Mammary epithelial cell (primary cell): ENCODE measurements at places on chromosomes 2 and 18.

DNA sequence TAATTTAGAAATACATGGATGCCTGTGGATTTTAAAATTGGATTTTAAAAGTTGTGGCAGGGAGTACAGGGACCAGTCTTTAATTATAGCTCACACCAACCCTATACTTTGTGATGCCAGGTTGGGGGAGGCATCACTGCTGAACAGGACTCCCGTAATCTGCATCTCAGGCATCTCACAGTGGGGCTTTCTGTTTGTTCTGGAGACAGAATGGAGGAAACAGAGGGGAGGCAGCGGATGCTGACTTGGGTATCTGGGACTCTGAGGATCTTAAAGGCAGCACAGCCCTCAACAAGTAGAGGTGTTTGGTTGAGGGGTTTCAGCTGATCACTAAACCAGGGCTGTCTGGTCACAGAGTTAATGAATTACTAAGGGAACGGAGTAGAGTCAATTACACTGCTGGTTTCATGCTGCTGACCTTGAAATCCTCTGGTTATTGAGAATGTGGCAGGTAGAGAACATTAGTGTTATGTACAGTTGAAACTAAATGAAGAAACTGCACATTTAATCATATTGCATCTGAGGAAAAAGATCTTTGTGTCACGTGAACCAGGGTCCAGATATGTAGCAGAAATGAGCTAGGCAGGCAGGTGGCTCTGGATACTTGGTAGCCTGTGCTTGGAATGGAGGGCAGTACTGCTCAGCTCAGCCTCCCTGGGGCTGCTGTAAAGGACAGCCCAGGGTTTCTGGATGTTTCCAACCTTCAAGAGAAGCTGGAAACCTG is 40.3 kb downstream of the FHOD3 start:
- no peak for DNase-seq

DNA sequence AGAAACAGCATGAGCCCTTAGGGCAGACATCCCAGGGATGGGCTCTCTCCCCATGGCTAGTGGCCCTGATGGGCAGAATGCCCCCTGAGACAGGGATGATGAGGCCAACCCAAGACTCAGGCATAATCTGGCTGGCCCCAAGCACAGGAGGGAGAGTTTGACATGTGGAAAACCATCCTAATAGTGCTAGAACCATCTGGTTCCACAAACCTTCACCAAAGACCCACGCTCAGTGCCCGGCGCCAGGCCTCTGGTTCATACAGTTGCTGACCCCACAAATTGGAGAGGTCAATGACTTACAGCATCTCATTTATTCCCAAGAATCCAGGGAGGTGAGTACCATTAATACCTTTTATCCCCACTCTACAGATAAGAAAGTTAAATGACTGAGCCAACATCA is 95.5 kb downstream of the TNS1 start:
- DNase-seq = no peak

- no peak for DNase-seq
These were observed 1120.8 kb upstream of the TMEFF2 start for GRCh38 chr2:193315428-193316091.

GRCh38 chr2:143877056-143877455 is 642.9 kb downstream of the ZEB2 start:
- DNase-seq = no peak

GRCh38 chr2:160614391-160614790 is 120.8 kb upstream of the RBMS1 start:
- no peak for DNase-seq

DNA sequence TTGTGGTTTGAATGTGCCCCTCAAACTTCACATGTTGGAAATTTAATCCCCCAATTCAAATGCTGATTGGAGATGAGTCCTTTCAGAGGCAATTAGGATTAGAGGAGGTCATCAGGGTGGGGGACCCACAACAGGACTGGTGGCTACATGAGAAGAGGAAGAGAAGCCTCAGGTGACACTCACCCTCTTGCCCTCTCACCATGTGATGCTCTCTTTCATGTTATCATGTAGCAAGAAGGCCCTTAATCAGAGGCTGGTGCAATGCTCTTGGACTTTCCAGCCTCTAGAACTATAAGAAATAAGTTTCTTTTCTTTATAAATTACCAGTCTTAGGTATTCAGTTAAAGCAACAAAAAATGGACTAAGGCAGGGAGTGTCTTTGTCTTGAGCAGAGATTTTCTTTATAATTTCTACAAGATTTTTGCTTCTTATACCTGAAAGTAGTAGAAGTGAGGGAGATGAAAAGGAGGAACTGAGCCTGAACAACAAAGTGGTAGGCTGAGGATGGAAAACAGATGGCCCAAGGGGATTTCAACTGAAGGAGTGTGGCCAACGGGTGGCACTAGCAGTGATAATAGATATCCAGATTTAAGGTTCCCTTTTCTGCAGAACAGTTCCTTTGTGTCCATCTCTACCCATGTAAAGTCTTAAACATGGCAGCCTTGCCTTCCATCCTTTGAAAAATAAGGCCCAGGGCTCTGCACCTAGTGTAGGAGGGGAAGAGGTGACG is 49.2 kb upstream of the TGIF1 start:
- DNase-seq = no peak

DNA sequence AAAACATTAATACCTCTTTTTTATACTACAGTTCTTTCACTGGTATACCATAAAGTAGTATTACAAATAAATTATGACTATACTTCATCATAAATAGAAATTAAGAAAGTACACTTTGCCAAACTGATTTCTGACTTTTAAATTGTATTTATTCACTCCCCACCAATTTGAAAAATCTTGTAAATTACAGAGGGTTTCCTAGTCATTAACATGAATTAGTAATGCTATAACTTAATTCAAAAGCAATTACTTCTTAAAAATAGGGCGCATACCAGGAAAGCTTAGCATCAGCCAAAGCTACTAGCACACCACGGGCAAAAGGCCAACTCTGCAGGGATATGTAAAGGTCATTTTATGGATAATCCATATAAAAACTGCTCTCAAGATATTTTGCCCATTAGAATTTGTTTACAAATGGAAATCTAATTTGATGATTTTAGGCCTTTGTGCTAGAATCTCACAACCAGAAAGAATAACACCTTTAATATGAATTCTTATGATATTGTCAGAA is 142.3 kb downstream of the PIGN start:
- no peak for DNase-seq

DNA sequence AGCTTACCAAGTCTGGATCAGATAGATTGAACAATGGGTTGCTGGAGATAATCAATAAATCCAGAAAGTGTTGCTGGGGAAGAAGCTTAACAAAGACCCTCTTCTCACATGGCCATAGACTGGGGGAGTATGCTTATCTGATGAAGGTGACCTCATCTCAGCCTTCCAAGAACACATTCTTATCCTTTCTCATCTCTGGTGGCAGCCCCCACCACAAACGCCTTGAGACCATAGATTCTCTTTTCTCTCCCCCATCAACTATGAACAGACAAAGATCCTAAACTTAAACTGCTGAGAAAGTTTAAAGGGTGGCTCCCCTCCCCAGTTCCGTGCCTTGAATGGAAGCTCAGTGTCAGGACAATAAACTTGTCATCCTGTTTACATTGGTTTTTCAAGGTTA is 428.7 kb upstream of the TRIB2 start:
- DNase-seq = no peak

DNA sequence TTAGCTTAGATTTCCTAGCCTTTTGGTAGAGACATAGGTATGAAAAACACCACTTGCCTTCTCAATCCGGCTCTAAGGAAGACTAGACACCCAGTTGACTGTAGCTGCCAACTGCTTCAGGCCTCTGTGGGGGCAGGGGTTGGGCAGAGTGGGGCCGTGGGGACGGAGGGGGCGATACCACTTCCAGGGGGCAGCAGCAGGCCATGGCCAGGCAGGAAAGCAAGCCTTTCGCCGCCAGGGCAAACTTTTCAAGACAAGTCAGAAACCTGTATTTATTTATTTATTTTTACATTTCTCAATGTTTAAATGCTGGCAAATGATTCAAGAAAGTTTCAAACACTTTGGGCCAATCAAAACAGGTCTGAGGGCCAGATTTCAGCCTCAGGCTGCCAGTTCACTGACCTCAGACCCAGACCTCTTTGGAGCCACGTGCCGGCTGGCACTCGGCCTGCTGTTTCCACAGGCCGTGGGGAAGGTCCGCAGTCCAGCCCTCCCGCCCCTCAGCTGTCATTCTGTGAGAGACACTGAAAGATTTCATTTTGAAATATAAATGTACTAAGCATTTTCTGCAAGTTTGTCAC is 63.8 kb downstream of the MEX3C start:
- no peak for DNase-seq
